ENCODE measurements at places on chromosomes 12 and 14.
A peak's percentile ranks its signal among the peaks of the same experiment; 100 is the strongest.

DNA sequence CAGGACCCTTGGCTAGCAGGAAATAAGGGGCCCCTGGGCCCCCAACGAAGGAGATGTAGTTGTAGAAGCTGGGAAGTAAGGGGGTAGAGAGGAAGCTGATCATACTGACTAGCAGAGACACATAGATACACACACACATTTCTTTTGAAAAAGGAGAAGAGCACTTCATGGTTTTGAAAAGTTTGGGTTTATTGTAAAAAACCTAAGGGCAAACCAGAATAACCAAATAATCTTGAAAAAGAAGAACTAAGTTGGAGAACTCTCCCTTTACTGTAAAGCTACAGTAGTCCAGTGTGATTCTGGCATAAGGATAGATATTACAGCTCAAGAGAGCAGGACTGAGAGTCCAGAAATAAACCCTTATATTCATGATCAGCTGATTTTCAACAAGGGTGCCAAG, 5.8 kb upstream of the HCAR3 start:
- DNase-seq: no peak

DNA sequence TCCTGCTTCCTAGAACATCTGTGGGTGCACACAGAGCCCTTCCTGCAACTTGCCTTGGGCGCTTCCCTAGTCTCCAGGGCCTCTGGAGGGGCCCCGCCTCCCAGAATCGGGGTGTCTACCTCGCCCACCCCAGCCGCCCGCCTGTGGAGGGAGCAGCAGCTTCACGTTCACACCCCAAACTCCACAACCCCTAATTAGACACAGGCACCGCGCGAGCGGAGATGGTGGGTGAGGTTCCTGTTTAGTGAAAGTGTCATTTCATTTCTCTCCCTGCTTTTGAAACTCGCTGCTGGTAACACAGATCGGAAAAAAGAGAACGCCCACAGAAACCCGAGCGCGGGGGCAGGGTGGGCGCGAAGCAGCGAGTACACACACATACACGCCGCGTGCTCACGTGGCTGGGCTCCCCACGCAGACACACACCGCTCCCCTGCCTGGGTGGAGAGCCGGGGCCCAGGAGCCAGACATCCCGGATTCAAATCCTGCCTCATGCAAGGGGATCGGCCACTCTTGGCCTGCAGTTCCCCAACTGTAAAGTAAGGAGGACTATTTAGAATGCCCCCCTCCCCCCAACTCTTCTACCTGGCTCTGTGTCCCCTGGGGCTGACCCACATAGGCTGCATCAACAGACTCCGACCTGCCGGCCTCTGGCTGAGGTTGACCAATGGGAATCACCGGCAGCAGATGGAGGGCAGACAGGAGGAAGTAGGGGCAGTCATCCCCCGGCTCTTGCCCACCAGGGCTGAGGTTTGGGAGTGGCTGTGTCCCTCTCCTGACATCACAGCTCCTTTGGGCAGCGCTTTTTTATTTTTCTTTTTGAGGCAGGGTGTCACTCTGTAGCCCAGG, 79.2 kb upstream of the NCOR2 start:
- peak; percentile 87 for DNase-seq

- no peak for DNase-seq
Measured at GRCh38 chr14:57266065-57266464, 2.6 kb downstream of the EXOC5 start.

GRCh38 chr12:92070864-92071445, 74.7 kb downstream of the BTG1 start:
- DNase-seq: no peak

DNA sequence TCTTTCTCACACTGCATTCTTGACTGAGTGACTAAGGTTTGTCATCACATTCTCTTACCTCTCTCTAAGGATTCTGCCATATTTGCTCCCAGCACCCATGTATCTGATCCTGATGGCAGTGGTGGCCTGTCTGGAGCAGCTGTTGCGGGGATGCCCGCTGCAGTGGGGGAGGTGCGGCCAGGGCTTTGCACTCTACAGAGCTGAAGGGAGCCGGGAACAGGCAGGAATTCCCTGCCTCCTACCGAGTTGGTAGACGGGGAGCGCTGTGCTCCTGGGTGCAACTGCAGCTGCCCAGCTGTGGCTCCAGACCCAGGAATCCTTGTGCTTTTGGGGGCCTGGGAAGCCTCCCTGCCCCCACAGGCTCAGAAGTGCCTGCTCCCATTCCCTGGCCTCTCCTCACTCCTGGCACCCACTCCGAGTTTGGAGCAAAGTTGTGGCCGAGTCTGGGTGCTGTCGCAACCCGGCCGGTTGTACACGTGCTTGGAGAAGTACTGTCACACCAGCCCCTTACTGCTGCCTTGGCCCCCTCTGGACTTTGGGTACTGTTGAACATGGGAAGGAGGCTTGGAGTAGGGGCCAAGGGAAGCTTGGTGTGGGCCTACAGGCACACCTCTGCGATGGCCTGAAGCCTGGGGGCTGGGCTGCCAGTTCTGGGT, 106.9 kb upstream of the OR4E1 start:
- DNase-seq: no peak

DNA sequence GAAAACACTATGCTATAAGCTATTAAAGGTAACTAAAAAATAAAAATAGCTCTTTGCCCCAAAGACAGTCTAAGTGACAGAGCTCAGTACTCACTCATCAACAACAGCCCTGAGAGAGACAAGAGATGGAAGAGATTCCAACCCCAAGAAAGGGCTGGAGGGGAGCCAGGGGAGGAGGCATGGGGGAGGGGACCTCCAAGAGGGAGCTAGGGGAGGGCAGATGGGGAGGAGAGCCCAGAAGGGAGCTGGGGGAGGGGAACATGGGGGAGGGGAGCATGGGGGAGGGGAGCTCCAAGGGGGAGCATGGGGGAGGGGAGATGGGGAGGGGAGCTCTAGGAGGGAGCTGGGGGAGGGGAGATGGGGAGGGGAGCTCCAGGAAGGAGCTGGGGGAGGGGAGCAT, 7.7 kb downstream of the SSH1 start:
- no peak for DNase-seq

- no peak for DNase-seq
Measured at GRCh38 chr12:65602610-65603295, 221.5 kb upstream of the HMGA2 start.

DNA sequence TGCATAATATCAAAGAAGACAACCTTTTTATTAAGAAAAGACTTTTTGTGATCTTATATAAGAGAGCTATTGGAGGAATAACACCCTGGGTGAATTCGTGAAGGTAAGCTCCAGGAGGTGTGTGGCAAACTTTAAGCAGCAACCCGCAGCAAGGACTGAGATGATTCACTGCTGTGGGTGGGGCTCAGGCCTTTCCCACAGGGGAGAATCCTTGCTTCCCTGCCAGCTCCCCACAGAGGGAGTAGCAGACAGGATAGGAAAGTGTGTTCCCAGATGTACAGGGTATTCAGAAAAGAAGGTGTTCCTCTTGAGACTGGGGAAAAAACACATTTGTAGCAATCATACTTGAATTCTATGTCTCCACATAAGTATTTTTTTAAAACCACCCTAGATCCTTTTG, 9.2 kb downstream of the NDUFA12 start:
- DNase-seq: no peak

DNA sequence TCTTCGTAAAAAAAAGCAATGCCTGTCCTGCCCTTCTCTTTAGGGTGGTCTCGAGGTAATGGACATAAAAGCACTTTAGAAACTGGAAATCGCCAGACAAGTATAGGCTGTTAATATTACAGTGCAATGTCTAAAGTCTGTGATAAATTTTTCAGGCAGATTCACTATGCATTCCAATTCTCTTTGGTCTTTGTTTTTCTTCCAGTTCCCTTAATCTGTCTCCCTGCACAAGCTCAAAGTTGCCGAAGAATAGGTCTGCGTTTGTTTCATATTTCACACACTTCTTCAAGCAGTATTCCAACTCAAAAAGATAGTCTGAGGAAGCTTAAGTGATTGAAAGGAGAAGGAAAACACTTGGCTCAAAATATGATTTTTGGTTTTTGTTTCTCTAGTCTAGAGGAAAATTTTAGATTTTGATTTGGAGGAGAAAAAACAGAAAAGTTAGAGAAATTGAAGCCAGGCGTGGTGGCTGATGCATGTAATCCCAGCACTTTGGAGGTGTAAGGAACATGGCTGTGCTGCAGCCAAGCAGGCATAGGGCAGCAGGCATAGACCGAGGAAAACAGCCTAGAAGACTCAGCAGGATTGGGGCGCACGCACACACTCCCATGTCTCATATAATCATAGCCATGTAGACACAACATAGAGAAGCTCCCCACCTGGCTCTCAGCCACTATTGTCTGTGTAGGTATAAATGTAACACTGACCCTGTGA, 96.2 kb upstream of the TMPO start:
- DNase-seq: no peak

Data from stimulated activated CD4-positive, alpha-beta T cell treated with anti-CD3 and anti-CD28 coated beads, Interleukin-2, amount 100 ng/mL, for 4 hours (primary cell).